ENCODE measurements at places on chromosomes 4 and X.

DNA sequence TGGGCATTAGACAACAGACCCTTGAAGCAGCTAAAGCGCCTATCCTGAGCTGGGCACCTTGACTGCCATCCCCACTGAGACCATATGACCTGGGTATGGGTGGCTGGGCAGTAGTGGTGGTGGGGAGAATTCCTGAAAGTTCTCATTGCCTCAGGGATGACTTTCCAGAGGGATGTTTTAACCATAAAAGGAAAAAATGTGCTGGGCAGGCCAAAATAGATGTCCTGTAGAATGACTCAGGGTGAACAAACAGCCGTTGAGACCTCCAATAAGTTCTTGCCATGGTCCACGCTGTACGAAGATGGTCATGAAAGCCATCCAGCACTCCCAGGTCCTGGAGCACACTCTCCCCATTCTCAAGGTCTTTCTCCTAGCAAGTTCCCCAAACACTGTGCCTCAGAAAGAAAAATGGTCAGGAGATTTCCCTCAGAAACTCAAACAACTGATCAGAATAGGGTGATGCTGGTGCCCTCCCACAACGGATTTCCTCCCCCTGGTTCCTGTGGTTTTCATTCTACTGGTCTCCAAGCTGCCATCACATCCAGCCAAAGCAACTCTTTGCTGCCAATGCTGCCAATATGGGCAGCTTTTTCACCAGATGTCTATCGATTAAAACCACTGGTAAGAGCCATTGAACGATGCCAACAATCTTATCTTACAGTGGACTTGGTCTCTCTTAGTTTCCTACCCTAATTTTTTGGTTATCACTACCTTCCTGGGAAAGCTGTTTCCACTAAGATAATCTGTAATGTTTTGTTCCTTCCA is 11.2 kb downstream of the CDKN2AIP start:
- DNase-seq: no peak

DNA sequence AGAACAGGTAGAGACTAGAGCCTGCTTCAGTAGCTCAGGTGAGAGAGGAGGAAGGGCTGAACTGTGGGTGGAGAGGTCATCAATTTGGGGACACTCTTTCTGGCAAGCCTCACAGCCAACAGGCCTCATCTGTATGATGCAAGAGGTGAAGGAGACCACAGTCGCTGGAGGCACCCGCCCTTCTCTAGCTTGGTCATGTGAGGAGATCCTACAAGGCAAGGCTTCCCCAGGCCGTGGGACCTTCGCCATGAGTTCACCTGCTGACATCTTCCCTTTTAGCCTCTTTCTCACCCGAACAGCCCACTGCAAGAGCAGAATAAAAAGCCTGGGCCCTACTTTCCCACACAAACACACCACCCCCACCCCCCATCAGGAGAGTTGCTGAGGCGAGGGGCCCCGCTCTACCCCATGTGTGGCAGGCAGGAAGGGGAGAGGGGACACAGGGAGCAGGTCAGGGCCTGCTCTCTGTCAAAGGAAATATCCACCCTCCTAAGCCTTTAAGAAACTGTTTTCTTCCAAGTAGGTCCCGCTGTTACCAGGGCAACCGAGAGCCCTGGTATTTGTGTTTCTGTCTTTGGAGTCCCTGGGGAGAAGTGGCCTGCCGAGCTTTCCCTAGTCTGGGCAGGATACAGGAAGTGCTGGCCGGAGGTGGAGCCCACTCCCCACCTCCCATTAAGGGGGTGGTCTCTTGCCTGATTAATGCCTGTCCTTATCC is 8.1 kb downstream of the RTL5 start:
- DNase-seq: no peak

DNA sequence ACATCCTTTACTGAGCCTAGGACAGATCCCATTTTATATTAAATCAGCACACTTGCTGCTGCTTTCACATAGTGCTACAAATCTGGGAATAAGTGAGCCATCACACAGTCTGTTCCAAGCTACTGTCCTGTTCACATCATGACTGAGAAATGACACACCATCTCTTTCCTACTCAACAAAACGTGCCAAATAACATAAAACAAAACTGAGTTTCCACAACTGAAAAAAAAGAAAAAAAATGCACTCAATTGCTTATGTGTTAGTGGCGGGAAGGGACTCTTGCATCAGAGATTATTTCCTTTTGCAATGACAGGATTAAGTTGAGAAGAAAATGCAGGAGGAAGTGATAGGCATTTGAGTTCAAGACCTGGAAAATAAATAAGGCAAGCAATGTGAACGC is 109.0 kb downstream of the SHROOM4 start:
- DNase-seq: no peak

- no peak for DNase-seq
Observed at GRCh38 chrX:132216283-132216682, 3.0 kb downstream of the RAP2C start.

- DNase-seq: no peak
Observed at GRCh38 chrX:134803060-134803459, 144.8 kb upstream of the PLAC1 start.

DNA sequence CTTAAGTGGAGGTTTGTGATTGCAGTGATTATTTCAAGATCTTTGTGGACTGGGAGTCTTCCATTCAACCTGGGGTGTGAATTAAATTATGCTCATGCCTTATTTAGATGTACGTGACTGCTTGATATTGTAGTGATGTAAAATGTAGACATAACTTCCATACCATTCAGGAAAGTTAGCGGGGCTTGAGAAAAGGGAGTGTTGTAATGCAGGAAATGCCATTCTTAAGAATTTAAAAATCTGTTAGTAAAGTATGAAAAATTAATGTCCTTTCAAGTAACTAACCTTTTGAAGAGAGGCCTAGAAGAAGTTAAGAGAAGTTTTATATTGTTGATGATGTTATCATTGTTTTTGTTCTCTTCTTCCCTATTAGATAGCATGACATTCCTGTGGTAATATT is 318.2 kb downstream of the CCSER1 start:
- DNase-seq: no peak

GRCh38 chrX:156001667-156002021 is 4.1 kb downstream of the IL9R start:
- DNase-seq: no peak

GRCh38 chr4:38673130-38673978 is 9.4 kb downstream of the KLF3 start:
- no peak for DNase-seq

DNA sequence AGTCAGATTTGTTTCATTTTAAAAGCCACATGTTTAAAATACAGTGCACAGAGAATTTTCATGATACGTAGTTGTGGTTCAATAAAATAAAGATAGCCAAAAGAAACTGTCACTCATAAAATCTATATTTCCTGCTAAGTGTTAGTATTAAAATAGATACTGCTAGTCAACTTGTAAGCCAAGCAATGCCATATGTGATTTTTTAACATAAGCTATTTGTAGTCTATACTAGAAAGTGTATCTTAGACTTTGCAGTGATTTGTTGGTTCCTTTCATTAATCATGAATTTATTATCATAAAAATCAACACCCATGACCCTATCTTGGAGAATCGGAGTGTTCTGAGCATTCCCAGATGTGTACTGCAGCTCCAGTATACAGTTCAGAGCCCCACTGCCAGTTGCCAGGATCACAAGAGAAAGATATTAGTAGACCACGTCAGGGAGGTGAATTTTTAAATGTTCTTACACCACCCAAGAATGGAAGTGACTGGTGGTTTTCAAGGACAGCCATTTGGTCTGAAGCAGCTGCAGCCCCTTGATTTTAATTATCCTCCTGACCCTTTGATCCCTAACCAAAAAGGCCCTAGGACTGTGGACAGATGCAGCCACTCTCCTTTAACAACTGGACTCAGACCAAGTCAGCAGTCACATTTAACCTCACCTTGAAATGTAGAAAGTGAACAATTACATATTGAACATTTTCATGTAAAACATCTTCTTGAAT is 163.1 kb downstream of the PALLD start:
- DNase-seq: no peak

- peak; percentile 17 for DNase-seq
Observed at GRCh38 chr4:87058356-87059073, 123.7 kb downstream of the AFF1 start.

- DNase-seq: no peak
Observed at GRCh38 chr4:175770555-175770954, 41.5 kb downstream of the GPM6A start.

- no peak for DNase-seq
Observed at GRCh38 chr4:153222707-153223426, 18.6 kb downstream of the TRIM2 start.

DNA sequence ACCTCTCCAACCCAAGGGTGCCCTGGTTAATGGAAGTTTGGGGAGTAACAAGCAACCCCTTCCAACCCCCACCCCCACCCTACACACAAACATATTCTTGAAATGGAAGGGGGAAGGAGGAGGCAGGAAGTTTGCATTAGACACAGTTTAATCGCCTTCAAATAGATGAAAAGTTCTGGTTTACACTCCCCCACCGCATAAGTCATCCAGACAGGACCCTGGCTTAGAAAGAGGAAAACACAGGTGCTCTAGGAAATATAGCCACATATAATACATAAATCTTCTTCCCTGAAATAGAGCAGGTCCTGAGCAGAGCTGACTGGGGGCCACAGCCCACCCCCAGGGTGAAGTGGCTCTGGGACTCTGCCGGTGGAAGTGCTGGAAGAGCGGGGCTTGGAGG is 25.1 kb downstream of the SASH3 start:
- DNase-seq: no peak

DNA sequence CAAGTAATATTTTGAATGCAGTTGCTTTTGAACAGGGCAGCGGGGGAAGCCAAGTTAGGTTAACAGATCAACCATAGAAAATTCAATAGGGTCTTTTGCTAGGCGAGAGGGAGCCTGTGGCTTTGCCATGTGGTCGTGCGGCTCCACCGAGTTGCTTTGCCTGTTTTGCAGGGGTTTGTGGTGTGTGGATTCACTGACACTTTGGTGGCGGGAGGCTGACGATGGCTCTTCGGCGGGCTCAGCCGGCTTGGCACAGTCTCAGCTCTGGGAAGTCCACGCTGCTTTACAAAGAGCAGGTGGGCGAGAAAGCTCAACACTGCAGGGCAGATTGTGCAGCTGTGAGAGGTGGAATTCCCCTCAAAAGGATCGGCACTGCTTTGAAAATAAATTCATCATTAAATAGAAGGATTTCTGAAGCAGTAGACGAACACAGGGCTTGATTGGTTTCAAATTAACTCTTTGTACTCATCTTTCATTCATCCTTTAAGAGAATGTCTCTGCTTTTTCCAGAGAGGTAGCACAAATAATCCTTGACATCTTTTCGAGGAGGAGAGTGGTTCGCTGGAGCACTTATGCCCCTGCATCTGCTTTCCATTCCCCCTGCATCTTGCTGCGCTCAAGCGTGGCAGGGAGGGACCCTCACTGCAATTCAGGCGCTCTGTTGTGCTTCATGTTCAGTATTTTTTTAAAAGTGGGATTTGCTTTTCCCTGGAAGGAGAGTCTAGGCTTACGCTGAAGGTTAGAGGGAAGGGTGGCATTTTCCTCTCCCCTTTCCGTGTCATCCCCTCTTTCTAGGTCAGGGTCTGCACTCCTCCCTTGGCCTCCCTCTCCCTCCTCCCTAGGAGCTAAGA is 201.8 kb upstream of the LEF1 start:
- no peak for DNase-seq

- DNase-seq: no peak
Observed at GRCh38 chrX:138874271-138874935, 162.9 kb upstream of the FGF13 start.

GRCh38 chr4:40425799-40426574 is 90.9 kb downstream of the CHRNA9 start:
- no peak for DNase-seq

DNA sequence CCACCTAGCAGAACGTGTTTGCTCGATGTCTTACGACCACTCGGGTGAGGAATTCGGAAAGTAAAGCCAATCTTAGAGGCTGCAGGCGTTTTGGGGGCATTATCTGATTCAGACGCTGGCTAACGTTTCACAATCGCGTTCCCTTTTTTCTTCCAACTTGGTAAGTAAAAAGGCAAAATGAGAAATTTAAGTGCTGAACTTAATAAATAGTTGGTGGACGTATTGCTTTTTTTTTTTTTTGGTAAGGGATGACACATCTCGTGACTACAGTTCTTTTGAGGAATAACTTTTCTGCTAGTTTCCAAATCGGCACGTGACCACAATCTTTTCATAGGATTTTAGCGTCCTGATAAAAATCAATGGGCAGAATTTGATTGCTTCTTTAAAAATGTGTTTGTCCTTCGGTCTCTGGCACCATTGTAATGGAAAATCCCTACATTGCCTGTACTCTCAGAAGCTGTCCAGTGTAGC is 848 bp downstream of the RAB9A start:
- DNase-seq: no peak

DNA sequence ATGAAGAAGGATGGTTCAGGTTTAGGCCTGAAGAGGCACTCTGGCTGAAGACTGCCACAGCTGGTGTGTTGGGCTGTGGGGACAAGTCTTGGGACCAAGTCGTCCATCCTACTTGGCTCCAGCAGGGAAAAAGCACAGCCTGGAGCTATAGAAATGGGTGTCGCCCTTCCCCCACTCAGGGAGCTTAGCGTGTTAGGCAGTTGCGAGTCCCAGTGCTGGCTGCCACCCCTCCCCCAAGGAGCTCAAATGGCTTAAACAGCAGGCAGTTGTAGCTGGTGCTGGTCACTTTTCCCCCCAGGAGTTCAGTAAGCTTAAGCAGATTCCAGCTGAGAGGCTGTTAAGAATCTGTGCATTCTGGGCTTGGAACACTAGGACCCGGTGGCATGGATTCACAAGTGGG is 319.5 kb upstream of the POF1B start:
- DNase-seq: no peak

DNA sequence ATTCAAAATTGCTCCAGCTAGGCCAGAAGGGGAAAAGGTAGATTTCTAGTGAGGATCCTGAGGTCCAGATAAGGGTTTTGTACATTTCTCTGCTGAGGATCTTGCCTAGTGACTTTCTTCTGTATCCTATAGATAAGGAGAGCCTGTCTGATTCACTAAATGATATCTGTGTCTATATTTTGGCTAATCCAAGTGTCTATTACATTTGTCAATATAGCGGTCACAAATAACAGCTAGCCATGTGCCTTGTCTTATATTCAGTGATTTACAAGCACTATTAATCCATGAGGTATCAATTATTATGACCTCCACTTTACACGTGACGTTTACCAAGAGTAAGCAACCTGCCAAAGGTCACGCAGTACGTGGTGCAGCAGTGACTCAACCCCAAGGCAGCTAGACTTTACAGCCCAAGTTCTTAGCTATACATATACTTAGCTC is 41.6 kb downstream of the TMEM165 start:
- no peak for DNase-seq

- no peak for DNase-seq
Observed at GRCh38 chr4:142378179-142378578, 467.9 kb downstream of the INPP4B start.

DNA sequence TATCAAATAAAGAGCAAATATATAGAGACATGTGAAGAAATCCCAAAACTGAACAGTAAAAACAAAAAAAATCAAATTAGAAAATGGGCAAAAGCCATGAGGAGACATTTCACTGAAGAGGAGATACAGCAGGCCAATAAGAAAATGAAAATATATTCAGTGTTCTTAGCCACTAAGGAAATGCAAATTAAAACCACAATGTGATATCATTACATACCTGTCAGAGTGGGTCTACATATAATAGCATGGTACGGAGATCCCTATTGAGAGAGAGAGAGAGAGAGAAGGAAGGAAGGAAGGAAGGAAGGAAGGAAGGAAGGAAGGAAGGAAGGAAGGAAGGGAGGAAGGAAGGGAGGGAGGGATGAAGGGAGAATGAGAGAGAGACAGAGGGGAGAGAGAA is 707.0 kb upstream of the ACTRT1 start:
- no peak for DNase-seq
